CD4-positive, alpha-beta T cell (primary cell): ENCODE measurements at places on chromosomes 13 and 19. TPM values are rescaled to one million over a fixed set of nuclear protein-coding genes. Genes with fewer than 3 reads are reported as not detected.

- DNase-seq, result no peak
Measured at GRCh38 chr13:95535243-95535642, 17.3 kb upstream of the CLDN10 start.

- no peak for DNase-seq
Measured at GRCh38 chr13:112637017-112637801, 49.3 kb upstream of the TUBGCP3 start.

GRCh38 chr19:38204096-38204495 lies 19.9 kb downstream of the DPF1 start:
- DNase-seq, result no peak

- no peak for DNase-seq
Measured at GRCh38 chr13:85332615-85333014, 466.6 kb downstream of the SLITRK6 start.

DNA sequence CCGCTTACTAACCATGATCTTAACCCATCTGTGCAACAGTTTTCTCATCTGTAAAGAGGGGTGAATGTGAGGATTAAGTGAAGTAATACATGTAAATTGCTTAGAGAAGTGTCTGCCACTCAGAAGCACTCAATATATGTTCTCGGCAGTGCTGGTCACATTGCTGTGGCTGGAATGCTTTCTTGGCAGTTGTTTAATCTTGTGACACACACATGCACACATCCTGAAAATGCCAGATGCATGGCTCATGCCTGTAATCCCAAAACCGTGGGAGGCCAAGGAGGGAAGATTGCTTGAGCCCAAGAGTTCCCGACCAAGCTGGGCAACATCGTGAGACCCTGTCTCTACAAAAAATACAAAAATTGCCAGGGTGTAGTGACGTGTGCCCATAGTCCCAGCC lies 4.9 kb upstream of the DMKN start:
- DNase-seq, result no peak

DNA sequence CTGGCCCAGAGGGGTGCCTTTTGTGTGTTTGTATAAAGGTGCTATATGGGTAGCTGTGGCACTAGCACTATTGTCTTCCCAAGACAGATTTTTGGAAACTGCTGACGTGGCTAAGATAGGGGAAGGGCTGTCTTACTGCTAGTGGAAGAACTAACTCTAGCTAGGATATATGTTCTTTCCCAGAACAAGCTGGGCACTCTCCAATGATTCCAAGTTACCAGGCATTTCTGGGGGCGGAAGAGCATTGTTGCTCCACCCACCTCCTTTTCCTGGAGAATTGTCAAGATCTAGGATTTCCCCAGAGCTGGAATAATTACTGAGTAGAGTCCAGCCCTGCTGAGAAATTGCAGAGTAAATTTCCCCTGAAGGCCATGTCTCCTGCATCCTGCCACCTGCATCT lies 408.3 kb downstream of the KLF5 start:
- no peak for DNase-seq

- no peak for DNase-seq
Measured at GRCh38 chr13:46749951-46750350, 47.0 kb downstream of the ESD start.

DNA sequence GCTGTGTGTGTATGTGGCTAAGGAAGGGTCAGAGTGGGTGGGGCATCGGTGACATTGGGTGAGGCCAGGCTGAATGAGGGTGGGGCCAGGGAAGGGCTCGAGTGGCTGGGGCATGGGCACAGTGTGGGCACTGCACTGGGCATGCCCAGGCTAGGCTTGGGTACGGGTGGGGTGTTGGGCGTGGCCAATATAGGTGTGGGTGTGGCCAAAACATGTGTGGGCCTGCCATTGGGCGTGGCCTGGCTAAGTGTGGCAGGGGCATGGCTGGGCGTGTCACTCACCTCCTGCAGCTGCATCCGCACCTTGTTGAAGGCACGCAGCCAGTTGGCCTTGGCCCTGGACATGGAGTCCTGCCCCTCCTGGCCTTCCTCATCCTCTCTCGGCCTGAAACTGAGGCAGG lies 33.2 kb downstream of the UNC13A start:
- no peak for DNase-seq

- no peak for DNase-seq
Measured at GRCh38 chr19:3964256-3965194, 6.4 kb downstream of the DAPK3 start.

- no peak for DNase-seq
Measured at GRCh38 chr13:99258946-99259345, 767 bp upstream of the GPR18 start.

- DNase-seq, result no peak
Measured at GRCh38 chr13:52383366-52383765, 22.6 kb downstream of the THSD1 start.

GRCh38 chr19:54560881-54561385 lies 12.7 kb upstream of the LILRA2 start:
- no peak for DNase-seq

DNA sequence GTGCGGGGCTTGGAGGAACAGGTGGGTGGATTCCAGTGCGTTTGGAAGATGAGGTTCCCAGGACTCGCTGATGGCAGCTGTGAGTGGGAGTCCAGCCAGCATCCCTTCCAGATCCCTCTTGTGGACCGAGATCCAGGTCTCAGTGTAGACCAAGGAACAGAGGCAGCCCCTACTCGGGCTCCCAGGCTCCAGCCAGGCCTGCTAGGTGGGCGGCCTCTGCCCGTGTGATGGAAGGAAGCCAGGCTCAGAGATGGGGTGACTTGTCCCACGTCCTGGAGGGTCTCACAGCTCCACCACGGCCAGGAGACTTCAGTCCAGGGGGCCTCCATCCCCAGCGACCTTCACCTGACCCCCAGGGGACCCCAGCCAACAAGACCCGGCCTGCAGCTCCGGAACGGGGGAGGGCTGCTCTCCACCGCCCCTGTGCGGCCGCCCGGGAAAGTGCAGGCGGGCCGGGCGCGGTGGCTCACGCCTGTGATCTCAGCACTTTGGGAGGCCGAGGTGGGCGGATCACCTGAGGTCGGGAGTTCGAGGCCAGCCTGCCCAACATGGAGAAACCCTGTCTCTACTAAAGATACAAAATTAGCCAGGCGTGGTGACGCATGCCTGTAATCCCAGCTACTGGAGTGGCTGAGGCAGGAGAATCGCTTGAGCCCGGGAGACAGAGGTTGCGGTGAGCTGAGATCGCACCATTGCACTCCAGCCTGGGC lies 729 bp upstream of the MADCAM1 start:
- DNase-seq, result peak; percentile 35

DNA sequence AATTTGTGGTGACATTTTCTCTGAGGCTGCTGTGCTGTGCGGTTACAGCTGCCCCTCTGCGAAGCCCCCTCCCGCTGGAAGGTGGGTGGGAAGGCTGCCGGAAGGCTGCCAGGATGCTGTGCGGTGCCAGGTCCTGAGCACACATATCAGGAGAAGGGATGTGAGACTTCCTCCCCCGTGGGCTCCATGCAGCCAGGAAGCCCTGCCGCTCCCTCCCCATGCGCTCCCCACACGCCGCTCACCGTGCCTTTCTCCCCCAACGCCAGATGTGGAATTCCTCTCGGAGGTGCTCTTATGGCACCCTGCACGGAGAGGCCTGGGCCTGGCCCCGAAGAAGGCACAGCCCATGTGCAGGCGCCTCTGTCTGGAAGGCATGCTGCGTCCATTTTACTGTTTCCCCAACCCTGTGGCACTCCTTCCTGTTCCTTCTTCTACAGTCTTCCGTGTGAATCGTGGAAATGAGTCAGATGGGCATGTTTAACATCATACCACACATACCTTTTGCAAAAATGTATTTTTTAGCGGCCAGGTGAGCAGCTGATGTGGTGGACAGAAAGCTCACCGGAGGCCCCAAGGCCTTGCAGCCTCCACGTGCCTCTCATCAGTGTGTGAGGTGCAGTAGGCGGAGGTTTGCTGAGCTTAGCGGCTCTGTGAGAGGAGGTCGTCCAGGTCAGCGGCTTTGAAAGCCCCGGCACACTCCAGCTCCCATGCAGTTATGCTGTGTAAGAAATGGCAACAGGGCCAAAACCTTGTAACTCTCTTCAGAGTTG lies 88.0 kb downstream of the ATP11A start:
- DNase-seq, result no peak

DNA sequence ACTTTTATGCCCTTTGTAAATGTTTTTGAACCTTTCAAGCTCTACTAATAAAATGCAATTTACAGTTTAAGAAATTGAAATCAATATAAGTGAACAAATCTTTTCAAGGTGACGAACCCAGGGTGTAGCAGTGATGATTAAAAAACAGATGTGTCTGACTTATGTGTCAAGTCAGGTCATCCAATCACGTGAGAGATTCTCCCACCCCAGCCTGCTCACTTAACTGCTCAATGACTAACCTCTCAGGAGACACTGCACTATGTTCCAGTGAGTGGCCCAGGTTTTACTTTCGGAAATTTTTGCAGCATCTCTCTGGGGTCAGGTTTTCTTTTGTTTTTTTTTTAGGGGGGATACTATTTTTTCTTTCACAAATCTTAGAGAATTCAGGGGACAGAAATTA lies 60.7 kb downstream of the ZNF429 start:
- no peak for DNase-seq

- DNase-seq, result no peak
Measured at GRCh38 chr13:55090612-55091011, 2050.1 kb upstream of the PRR20A start.

- no peak for DNase-seq
Measured at GRCh38 chr13:91725646-91726045, 327.2 kb downstream of the GPC5 start.

DNA sequence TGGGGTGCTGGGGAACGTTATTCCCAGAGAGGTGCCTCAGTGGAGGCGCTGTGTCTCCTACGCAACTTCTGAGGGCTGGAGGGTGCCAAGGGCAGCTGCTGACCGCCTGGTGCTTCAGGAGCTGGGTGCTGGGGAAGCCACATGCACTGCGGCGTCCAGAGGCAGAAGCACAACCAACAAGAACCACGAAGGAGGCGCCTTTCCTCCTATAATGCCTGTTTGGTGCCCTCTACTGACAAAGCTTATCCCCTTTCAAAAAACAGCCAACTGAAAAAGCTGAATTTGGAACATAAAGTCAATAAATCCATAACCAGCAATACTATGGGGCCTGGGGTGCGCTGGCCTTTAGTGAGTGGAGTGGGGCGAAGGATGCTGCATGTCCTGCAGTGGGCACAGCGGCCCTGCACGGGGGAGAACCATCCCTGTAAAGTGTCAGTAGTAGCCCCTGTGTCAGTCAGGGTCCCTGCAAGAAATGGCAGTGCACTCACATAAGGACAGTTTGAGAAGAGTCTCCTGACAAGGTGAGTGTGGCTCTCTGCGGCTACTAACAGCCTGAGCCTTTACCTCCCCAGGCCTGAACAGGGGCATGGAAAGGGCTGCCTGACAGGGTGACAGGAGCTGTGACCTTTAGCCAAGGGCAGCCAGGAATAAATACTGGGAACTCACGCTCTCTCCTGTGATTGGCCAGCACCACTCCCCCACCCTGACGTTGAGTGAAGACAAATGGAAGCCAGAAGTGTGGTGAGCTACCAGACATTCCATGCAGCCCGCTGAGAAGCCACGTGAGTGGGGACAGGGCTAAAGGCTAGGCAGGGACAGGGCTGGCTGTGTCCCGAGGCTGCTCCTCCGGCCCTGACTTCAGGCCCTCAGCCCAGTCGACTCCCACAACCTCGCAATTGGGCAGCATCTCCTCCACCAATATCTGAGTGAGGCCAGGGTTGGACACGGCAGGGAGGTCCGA lies 4.5 kb upstream of the B3GNT8 start:
- DNase-seq, result no peak

- peak; percentile 8 for DNase-seq
Measured at GRCh38 chr19:32287811-32288227, 57.6 kb upstream of the ZNF507 start.

- DNase-seq, result no peak
Measured at GRCh38 chr19:15247107-15248014, 15.1 kb upstream of the EPHX3 start.

DNA sequence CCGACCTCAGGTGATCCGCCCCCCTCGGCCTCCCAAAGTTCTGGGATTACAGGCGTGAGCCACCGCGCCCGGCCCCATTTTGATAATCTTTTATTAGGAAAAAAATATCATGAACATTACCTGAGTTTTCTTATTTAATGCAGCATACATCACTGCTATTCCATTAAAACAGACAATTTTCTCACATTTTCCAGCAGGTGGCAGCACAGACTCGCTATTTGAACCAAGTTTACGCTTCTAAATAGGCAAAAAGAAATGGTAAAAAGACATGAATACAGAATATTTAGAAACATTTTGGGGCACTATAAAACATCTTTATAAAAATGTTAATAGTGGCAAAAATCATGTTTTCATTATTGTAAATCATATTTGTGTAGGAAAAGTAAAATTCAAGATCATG lies 903.1 kb downstream of the SLITRK6 start:
- no peak for DNase-seq

GRCh38 chr13:59480396-59481259 lies 683.1 kb downstream of the DIAPH3 start:
- no peak for DNase-seq

DNA sequence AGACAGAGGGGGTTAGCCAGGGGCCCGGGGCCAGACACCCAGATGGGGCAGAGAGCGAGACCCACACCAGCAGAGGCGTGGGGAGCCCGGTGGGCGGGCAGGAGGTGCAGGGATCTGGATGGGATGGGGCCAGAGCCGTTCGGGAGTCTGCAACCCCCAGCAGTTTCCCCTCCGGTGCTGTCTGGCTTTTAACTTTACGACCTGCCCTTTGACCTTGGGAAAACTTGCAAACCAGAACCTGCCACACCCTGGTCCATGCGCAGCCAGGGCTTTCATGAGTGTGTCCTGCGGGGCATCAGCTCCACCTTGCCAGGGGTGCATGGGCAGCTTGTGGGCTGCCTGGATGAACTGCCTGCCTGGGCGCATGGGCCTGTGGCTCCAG lies 9.8 kb downstream of the JOSD2 start:
- no peak for DNase-seq

GRCh38 chr13:29125191-29125933 lies 305.2 kb downstream of the MTUS2 start:
- DNase-seq, result no peak

GPR12 gene
- not detected for total RNA-seq

SPHK2 gene
- 15.3 TPM for total RNA-seq

OR7D2 gene
- total RNA-seq, result not detected

RTBDN gene
- total RNA-seq, result not detected

SHANK1 gene
- not detected for total RNA-seq

SIGLEC8 gene
- not detected for total RNA-seq

EXOC3L2 gene
- not detected for total RNA-seq

CEACAM1 gene
- 1.2 TPM for total RNA-seq
